Stomach (tissue), 19 donors: ENCODE measurements at places on chromosomes 1 and 21. TPM values are rescaled to one million over a fixed set of nuclear protein-coding genes. Genes with fewer than 3 reads are reported as not detected.
A peak's percentile ranks its signal among the peaks of the same experiment; 100 is the strongest.

Gene RYR2
- total RNA-seq, result 16.5 TPM

Gene RBP7
- 3.5 TPM for total RNA-seq

Gene LCE3E
- not detected for total RNA-seq

GRCh38 chr1:15354580-15354965 lies 55.1 kb upstream of the EFHD2 start:
- H3K27me3 ChIP-seq, result no peaks in the 10 kb centered on the region
- H3K36me3 ChIP-seq, result no peaks in the 10 kb centered on the region
- peaks cover 7% of the 10 kb centered on the region for H3K4me1 ChIP-seq
- H3K4me3 ChIP-seq, result no peak overlapping the region
- no peak for DNase-seq

- no peaks in the 10 kb centered on the region for H3K27me3 ChIP-seq
- peaks cover 6% of the 10 kb centered on the region for H3K4me1 ChIP-seq
- no peaks in the 10 kb centered on the region for H3K36me3 ChIP-seq
- DNase-seq, result no peak
- no peak overlapping the region for H3K4me3 ChIP-seq
- no peak overlapping the region for H3K27ac ChIP-seq
Observed at GRCh38 chr1:54791880-54792522, 9.1 kb downstream of the TTC22 start.

GRCh38 chr1:54495954-54496353 lies 52.1 kb upstream of the ACOT11 start:
- DNase-seq, result no peak
- peaks cover 17% of the 10 kb centered on the region for H3K27me3 ChIP-seq
- H3K4me1 ChIP-seq, result peaks cover 18% of the 10 kb centered on the region
- no peak overlapping the region for H3K4me3 ChIP-seq
- H3K36me3 ChIP-seq, result no peaks in the 10 kb centered on the region

DNA sequence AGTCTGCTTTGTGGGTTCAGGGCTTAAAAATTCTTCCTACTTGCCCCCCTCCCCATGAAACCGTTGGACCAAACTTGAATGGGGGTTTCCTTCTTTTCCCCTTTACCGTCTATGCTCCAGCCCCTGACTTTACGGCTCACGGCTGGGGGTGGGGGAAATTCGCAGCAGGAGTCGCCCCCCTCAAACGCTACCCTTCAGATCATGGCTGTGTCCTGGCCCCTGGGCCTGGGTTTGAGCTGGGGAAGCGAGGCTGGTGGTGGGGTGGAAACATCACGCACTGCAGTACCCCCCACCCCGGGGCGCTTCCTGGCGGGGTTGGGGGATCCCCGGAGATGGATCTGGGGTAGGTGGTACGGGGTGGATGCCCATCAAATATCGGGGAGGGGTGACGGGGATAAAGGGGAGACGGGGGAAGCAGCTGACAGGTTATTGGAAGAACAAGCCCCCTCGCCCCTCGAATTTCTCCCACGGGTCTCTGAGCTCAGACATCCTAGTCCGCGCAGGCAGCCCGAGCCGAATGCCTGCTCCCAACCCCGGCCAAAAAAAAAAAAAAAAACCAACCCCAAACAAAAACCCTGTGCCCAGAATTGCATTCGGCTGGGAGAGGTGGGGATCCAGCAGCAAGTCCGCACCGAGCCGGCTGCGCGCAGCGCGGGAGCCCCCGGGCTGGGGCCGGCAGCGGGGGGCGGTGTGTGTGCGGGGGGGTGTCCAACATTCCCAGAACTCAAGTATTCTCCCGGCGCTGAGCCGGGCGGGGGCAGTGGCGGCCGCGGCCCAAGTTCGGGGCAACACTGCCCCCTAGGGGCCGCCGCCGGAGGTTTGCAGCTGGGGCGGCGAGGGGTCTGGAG lies 59.0 kb upstream of the ACOT11 start:
- H3K36me3 ChIP-seq, result no peaks in the 10 kb centered on the region
- peaks cover 52% of the 10 kb centered on the region for H3K4me1 ChIP-seq
- peak overlapping the region; percentile 54 for H3K4me3 ChIP-seq
- peak overlapping the region; percentile 87 for H3K27ac ChIP-seq

- H3K4me1 ChIP-seq, result no peaks in the 10 kb centered on the region
- H3K27ac ChIP-seq, result no peak overlapping the region
- H3K4me3 ChIP-seq, result no peak overlapping the region
- H3K27me3 ChIP-seq, result no peaks in the 10 kb centered on the region
- no peak for DNase-seq
Observed at GRCh38 chr21:39874759-39875158, 7.5 kb downstream of the PCP4 start.

DNA sequence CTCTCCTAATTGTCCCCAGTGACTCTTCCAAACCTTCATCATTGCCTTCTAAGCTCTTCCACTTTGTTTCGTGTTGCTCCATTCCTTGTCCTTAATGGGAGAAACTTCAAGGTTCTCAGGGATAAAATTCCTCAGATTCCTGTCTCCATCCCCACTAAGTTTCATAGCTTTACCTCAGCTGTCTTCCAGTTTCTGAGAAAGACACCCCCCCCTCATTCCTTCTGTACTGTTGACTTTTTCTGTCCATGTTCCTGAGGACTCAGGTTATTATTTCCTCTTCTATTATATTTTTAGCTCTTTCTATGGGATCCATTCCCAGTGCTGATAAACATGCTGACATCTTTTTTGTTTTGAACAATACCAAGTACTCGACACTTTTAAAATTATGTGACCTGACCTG lies 215.3 kb upstream of the PTGFR start:
- no peak overlapping the region for H3K4me3 ChIP-seq
- no peak for DNase-seq
- H3K36me3 ChIP-seq, result no peaks in the 10 kb centered on the region
- H3K27ac ChIP-seq, result no peak overlapping the region
- H3K4me1 ChIP-seq, result no peaks in the 10 kb centered on the region

DNA sequence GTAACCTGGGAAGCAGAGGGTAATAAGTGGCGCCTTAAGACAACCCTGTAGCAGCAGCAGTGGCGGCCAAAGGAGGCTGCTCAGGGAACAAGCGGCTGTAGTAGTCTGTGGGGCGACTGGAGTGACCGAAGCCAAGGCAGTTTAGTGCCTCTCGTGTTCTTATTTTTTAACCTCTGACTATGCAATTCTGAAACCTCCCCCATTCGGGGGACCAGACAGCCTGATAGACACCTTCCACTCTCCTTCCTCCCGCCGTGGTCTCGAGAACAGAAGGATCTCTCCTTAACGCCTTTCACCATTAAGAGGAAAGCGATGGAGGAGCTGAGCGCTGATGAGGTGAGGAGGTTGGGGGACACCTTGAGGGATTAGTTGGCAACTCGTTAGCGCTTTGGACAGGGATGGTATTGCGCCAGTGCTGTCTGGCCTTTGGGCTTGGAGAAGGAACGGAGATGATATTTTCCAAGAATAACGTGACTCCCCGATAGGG lies 644 bp downstream of the UBE4B start:
- peak overlapping the region; percentile 94 for H3K27ac ChIP-seq
- peaks cover 10% of the 10 kb centered on the region for H3K36me3 ChIP-seq
- DNase-seq, result no peak
- H3K27me3 ChIP-seq, result no peaks in the 10 kb centered on the region

GRCh38 chr1:33342041-33342723 lies 21.3 kb upstream of the A3GALT2 start:
- peaks cover 100% of the 10 kb centered on the region for H3K4me1 ChIP-seq
- DNase-seq, result peak; percentile 95
- H3K27ac ChIP-seq, result peak overlapping the region; percentile 97
- peak overlapping the region; percentile 2 for H3K4me3 ChIP-seq
- no peaks in the 10 kb centered on the region for H3K27me3 ChIP-seq
